ENCODE measurements at places on chromosomes 11 and 22.
A peak's percentile ranks its signal among the peaks of the same experiment; 100 is the strongest.

GRCh38 chr11:120869097-120869496 lies 154.8 kb upstream of the TBCEL start:
- no peak for DNase-seq

- DNase-seq, result no peak
Observed at GRCh38 chr11:90947930-90948329, 725.1 kb upstream of the CHORDC1 start.

- DNase-seq, result no peak
Observed at GRCh38 chr11:112922606-112923005, 38.6 kb upstream of the NCAM1 start.

DNA sequence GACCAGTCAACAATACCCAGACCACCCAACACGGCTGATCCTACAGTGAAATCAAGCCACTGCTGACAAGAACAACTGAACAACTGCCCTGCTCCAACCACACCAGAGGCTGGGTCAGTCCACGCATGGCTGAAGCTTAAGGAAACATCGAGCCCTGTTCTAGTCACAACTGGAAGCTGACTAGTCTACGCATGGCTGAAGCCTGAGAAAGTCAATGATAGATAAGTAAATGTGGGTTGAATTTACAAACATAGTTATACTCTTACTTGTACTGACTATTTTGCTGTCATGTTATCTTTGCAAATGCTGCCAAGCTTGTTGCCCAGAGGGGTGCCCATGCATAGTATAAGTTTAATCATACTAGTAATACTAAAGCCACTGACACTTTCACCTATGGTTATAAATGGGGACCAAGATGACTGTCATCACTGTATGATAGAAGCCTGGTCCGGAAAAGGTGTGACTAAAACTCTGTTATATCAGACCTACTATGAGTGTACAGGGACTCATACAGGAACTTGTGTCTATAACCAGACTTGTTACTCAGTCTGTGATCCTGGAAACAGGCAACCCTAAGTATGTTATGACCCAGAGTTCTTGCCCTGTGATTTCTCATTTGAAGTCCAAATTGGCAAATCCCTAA lies 43.4 kb upstream of the GLYAT start:
- DNase-seq, result no peak

GRCh38 chr11:23272095-23272494 lies 411.8 kb upstream of the CCDC179 start:
- no peak for DNase-seq

DNA sequence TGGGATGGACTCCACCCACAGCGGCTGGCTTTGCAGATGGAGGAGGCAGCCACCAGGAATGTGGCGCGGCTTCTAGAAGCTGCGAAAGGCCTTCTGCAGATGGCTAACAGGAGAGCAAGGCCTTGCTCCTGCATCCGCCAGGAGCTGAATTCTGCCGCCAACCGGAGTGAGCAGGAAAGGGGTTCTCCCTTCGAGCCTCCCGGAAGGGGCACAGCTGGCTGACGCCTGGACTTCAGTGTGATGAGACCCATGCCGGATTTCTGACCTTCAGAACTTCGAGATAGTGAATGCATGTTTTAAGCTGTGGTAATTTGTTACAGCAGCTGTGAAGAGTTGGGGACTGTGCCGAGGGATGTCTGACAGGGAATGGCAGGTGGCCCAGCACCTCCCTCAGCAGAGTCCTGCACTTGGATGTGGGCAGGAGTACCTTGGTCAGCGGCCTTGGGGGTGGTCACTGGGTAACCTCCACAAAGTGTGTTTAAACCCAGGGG lies 7.7 kb downstream of the TBC1D22A start:
- no peak for DNase-seq

DNA sequence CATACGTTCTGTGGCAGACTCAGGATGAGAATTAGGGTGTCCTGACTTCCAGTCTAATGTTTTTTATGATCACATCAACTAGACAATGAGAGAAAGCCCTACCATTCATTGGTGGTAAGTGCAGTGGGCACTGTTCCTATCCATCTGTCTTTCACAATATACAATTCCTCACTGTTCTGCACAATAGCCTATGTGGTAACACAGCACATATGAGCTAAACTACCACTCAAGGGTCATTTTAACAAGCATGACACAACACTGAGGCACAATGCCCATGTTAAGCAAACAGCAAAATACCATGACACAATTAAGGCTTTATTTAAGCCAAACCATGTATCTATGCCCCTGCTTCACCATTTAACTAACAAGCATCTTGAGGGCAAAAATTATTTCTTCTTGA lies 52.3 kb downstream of the SIK3 start:
- no peak for DNase-seq

DNA sequence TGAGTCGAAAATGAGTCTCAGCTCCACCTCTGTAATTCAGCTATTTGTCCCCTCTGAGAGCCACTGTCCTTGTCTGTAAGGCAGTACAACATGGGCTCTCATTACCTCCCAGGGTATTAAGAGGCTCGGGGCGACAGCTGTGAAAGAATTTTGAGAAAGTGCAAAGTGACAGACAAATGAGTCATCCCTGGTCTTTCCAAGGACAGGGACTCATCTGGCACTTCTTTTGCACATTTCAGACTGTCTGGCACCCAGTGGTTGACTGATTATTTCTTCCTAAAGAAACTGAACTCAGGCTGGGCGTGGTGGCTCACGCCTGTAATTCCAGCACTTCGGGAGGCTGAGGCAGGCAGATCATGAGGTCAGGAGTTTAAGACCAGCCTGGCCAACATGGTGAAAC lies 62.1 kb upstream of the ARFGAP3 start:
- no peak for DNase-seq

- no peak for DNase-seq
Observed at GRCh38 chr22:29202212-29203192, 3.2 kb upstream of the EMID1 start.

GRCh38 chr11:125164422-125165110 lies at the start of gene PKNOX2:
Gene PKNOX2, plus strand, starts transcription at chr11:125164751. Its CDS starts 186,555 bp downstream, at chr11:125351306.
- DNase-seq, result peak; percentile 37

GRCh38 chr22:32307055-32307454 lies 50.6 kb upstream of the RFPL3 start:
- no peak for DNase-seq

DNA sequence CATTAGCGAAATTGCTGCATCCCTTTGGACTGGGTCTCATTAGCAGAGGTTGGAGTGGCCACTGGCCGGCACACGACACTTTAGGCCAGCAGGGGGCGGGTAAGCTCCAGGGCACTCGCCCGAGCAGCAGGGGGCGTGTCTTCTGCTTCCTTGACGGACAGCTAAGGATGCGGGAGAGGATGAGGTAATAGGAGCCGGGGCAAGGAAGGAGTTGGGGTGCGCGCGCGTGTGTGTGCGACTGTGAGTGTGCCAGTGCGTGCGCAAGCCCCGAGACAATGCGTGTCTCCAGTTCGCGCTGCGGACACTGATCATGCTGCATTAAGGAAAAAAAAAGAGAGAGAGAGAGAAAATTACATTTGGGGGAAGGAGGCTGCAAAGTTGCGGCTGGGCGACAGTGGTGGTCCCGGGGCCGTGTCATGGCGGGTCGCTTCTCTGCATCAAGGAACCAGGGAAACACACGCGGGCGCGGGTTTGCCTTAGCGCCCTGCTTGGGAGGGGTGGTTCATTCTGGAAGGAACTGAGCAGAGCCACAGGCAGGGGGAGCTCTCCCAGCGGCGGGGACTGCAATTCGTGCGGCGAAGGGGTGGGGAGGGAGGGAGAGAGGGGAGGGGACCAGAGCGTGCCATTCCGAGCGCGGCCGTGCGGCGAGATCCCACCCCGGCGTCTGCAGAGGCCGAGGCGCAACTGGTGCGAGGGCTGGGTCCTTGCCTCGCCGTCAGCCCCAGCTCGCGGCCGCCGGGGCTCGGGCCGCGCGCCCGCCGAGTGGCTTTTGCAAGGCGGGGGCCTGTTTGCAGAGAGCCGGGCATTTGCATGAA lies at the start of gene DTX4:
TSS of gene DTX4 (plus strand) at position 625 of the 815 bp plus-strand sequence. CDS start 464 bp downstream, outside the sequence.
- peak; percentile 86 for DNase-seq

- DNase-seq, result peak; percentile 63
Observed at GRCh38 chr22:19478901-19479354, at the start of gene UFD1. Gene UFD1, minus strand, starts transcription at chr22:19479193. Its CDS starts 108 bp downstream, at chr22:19479085.

DNA sequence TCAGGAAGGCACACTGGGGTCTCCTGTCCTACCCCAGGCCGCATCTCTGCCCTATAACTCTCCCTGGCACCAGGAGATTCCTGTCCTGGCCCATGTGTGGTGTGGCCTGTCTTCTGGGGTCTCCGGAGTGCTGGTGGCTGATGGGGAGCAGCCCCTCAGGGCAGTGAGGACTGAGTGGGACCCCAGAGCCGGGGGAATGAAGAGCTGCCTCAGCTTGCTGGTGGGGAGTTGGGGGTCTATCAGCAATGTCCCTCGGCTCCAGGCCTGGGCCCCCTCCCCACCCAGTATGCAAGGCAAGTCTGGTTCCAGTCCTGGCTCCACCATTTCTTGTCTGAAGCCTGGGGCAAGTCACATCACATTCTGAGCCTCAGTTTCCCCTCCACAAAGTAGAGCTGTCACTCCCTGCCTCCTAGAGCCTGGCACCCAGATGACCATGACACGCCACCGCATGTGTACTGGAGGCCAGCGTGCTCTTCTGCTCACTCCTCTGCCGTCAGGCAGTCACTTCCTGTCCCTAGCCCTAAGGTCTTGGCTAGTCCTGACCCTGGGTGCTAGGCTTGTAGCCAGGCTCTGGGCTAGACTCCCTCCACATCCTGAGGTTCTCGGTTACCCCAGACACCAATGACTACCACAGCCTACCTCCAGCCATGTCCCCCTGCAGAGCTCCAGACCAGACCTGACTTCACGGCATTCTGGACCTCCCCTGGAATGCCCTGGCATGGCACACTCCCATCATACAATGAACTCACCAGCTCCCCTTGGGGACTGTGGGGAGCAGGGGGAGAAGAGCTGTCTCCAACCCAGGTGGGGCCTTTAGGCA lies 12.8 kb downstream of the ARAP1 start:
- no peak for DNase-seq

- no peak for DNase-seq
Observed at GRCh38 chr22:20091690-20092476, 11.8 kb downstream of the DGCR8 start.

Data from activated CD4-positive, CD25-positive, alpha-beta regulatory T cell (primary cell).